Right atrium auricular region (tissue), 2 donors: ENCODE measurements at places on chromosomes 5 and 9. TPM values are rescaled to one million over a fixed set of nuclear protein-coding genes. Genes with fewer than 3 reads are reported as not detected.

DNA sequence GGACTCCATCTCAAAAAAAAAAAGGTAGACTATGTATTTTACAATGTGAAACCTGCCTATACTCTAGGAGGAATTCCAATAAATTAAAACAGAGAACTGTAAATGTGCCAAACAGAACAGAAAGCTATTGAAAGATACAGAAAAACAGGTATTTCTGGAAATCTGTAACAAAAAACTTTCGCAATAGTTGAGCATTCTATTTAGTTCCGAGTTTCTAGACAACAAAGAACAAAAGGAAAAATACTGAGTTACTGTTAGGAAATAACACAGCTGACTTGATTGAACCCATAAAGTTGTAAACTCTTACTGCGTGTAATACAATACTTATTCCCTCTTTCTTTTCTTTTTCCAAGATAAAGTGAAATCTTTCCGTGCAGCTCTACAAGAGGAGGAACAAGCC lies 18.6 kb downstream of the DIMT1 start:
- peaks cover 15% of the 10 kb centered on the region for H3K4me1 ChIP-seq
- no peak overlapping the region for H3K27ac ChIP-seq
- no peak overlapping the region for H3K4me3 ChIP-seq
- H3K27me3 ChIP-seq, result no peaks in the 10 kb centered on the region
- peaks cover 51% of the 10 kb centered on the region for H3K36me3 ChIP-seq
- no peak for DNase-seq

DNA sequence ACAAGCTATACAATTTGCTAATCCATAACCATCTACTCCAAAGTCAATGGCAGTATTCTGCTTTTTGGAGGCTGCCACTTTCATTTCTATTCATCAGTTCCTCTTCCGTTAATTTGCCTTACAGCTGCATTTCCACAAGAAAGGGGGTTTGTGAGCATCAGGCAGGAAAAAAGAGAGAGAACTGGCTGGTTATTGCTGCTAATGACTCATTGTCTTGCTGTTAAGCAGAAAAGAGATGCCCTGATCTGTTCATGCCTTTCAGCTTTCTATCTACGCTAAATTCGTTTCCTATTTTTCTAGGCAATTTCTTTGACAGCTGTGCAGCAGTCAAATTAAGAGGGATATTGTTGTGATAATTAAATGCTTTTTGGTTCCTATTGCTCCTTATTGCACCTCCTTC lies 65.9 kb upstream of the GNAQ start:
- no peak overlapping the region for H3K27ac ChIP-seq
- H3K4me3 ChIP-seq, result no peak overlapping the region
- no peaks in the 10 kb centered on the region for H3K27me3 ChIP-seq
- no peak for DNase-seq

DNA sequence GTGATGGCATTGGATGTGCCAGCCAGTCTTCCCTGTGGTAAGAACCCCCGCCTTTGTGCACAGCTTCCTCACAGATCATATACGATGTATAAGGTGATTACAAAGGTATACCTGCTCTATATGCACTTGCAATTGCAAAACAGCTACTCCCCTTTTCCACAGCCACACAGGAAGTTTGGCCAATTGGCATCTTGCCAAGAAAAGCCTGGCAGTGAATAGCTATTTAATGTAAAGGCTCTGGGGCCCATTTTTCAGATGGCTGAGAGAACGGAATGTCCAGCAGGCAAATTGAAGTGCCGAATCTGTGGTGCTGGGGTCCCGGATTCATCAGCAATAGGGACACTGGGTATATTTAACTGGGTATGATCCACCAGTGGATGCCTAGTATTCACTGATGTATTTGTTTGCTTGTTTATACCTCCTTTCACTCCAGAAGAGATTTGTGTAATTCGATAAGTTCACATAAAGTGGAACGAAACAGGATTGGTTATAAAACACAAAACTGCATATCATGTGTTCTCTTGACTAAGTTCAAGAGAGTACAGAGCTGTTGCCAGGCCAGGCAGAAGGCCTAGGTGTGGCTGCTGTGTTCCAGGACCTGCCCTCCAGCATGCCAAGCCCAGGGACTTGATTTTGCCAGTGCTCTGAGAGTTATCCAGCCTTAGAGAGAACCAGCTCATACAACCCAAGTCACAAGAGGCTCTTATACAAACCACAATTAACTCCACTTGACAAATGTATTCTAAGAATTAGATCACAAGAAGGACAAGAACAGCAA lies 27.7 kb upstream of the GABRP start:
- no peak for DNase-seq
- peaks cover 46% of the 10 kb centered on the region for H3K4me1 ChIP-seq
- H3K4me3 ChIP-seq, result no peak overlapping the region
- no peaks in the 10 kb centered on the region for H3K36me3 ChIP-seq
- H3K27me3 ChIP-seq, result no peaks in the 10 kb centered on the region

GRCh38 chr9:109250311-109250741 lies 70.5 kb downstream of the EPB41L4B start:
- H3K27ac ChIP-seq, result no peak overlapping the region
- H3K36me3 ChIP-seq, result no peaks in the 10 kb centered on the region
- DNase-seq, result no peak
- H3K4me1 ChIP-seq, result peaks cover 21% of the 10 kb centered on the region

GRCh38 chr5:39203275-39203922 lies 16.0 kb downstream of the FYB1 start:
- H3K27ac ChIP-seq, result no peak overlapping the region
- H3K4me3 ChIP-seq, result no peak overlapping the region
- H3K27me3 ChIP-seq, result no peaks in the 10 kb centered on the region
- DNase-seq, result no peak
- H3K36me3 ChIP-seq, result no peaks in the 10 kb centered on the region
- H3K4me1 ChIP-seq, result no peaks in the 10 kb centered on the region

DNA sequence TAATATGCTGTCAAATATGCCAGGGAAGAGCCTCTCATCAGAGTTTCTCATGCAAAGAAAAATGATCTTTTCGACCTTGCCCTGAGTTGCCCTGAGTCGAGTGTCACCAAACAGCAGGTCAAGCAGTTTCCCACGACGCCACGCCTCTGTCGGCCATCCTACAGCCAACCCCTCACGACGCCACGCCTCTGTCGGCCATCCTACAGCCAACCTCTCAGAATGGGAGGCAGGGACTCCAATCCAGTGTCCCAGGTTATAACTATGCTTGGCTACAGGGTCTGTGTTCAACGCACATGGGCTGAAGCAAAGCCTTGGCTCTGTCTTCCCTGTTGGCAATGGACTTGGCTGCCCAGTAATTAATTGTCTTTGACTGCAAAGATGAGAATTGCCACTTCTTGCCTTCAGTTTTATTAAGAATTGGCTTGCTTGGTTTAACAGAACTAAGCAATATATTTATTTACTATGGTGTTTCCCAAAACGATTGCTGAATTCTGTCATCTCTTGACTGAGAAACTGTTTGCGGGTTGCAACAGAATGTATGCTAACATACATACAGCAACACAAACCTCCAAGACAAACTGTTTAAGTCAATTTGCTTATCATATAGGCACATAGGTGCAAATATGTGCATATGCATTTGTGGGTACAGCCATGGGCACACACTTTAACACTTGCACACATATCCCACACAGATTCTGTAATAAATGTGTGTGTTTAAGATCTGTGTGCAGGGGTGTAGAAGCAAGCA lies 352.9 kb downstream of the GLIS3 start:
- H3K4me3 ChIP-seq, result no peak overlapping the region
- no peaks in the 10 kb centered on the region for H3K4me1 ChIP-seq
- no peak overlapping the region for H3K27ac ChIP-seq
- H3K36me3 ChIP-seq, result no peaks in the 10 kb centered on the region
- DNase-seq, result no peak
- no peaks in the 10 kb centered on the region for H3K27me3 ChIP-seq

DNA sequence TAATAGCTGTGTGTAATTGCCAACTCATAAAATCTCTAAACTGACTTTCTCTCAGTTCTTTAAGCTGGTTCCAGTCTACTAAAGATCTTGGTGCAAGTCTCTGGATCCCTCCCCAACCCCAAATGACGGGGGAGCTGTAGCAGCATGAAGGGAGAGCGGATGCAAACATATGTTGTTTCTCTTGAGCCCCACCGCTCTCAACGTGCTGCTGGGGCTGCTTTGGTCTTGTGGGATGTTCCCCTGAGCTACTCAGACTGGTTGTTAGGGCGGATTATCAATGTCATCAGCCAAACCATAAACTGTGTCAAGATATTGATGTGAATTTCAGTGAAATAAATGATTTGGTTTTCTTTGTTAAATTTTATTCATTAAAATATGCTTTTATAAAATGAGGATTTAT lies 40.9 kb upstream of the APC start:
- H3K4me1 ChIP-seq, result no peaks in the 10 kb centered on the region
- no peaks in the 10 kb centered on the region for H3K36me3 ChIP-seq
- DNase-seq, result no peak
- H3K4me3 ChIP-seq, result no peak overlapping the region
- no peaks in the 10 kb centered on the region for H3K27me3 ChIP-seq

- no peak overlapping the region for H3K27ac ChIP-seq
- H3K4me1 ChIP-seq, result no peaks in the 10 kb centered on the region
- H3K27me3 ChIP-seq, result no peaks in the 10 kb centered on the region
- H3K36me3 ChIP-seq, result no peaks in the 10 kb centered on the region
These were observed 1397.8 kb downstream of the PTPRD start for GRCh38 chr9:9215050-9215449.

DNA sequence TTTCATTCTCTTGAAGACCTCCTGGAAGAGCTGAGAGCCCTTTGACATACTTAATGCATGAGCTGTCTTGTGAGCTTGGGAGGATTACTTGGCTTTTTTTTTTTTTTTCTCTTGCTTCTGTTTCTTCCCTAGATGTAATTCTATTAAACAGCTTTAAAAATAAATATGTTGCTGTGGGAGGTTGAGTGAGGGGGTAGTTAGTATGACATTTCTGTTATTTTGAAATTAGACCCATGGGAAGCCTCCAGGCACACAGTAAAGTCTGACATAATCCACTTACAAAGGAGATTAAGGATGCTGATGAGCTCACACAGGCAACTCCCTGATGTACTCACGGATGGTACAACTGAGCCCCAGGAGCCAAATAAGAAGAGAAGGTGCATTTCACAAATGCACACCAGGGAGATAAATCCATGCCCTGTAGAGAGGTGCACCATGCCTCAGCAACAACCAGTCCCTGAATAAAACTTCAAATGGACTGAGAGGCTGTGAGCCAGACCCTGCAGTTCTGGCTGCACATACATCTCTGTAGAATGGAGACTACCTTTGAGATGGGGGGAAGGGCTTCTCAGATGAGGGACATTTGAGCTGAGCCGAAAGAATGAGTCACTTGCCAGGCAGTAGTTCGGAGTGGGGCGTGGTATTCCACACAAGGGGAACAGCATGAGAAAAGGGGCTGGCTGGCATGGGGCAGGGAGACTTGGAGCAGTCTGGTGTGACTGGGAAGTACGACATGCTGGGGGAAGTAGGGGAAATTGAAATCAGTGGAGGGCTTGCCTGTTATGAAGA lies 68.7 kb downstream of the ACTL7B start:
- DNase-seq, result no peak
- no peak overlapping the region for H3K27ac ChIP-seq
- H3K4me3 ChIP-seq, result no peak overlapping the region
- H3K36me3 ChIP-seq, result no peaks in the 10 kb centered on the region
- H3K4me1 ChIP-seq, result no peaks in the 10 kb centered on the region

DNA sequence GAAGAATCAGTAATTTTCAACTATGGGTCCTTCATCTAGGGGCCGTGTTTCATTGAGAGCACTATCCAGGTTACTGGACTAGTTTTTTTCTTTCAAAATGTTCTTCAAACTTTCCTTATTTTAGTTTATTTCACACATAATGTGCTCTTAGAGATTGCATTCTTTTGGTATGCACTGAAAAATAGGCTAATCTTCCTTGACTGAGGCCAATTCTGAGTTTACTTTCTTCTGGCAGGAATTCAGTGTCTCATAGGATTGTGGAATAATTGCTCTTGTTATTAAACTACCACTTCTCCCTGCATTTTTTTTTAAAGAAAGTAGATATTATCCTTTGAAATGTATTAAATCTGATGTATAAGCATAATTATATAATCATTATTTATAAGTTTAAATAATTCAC lies 624.5 kb downstream of the RAB3C start:
- peaks cover 21% of the 10 kb centered on the region for H3K4me1 ChIP-seq
- H3K36me3 ChIP-seq, result no peaks in the 10 kb centered on the region
- H3K4me3 ChIP-seq, result no peak overlapping the region
- no peaks in the 10 kb centered on the region for H3K27me3 ChIP-seq
- no peak for DNase-seq

Gene DMRT3
- not detected for total RNA-seq

Gene PRR7
- 0.90 TPM for total RNA-seq

Gene SEMA5A
- 14.1 TPM for total RNA-seq

Gene SLC4A9
- total RNA-seq, result not detected
